Hypothalamus (tissue), 51 donors: ENCODE measurements at places on chromosomes 11 and 22.

GRCh38 chr11:64165842-64166635 is at the start of gene MACROD1:
TSS of gene MACROD1 (minus strand) at chr11:64166113. CDS start at chr11:64165994, 119 bp downstream.
- DNase-seq: peak; percentile 28

GRCh38 chr11:29051935-29052334 is 943.7 kb downstream of the METTL15 start:
- DNase-seq: no peak

GRCh38 chr11:88508759-88509581 is 171.4 kb upstream of the CTSC start:
- no peak for DNase-seq

DNA sequence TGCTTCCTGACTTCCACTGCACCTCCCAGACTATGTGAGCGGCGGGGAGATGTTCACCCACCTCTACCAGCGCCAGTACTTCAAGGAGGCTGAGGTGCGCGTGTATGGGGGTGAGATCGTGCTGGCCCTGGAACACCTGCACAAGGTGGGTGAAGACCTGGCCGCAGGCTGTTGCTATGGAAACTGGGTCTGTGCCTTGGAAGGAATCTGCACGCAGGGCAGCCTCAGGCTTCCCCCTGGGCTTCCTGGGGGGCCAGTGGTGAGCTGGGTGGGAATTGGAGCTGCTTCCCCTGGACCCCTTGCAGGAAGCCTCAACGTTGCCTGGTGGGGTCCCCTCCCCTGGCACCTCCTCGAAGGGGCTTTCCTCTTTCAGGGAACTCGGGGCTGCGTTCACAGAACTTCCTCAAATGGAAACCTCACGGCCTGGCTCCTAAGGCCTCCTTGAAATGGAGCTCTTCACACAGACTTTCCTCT is 1.5 kb downstream of the RPS6KA4 start:
- DNase-seq: no peak

- no peak for DNase-seq
Observed at GRCh38 chr11:9017773-9018172, 14.0 kb upstream of the NRIP3 start.

- DNase-seq: no peak
Observed at GRCh38 chr11:66546368-66546965, at the start of gene ACTN3. TSS of gene ACTN3 (plus strand) at chr11:66546903. CDS start at chr11:66546938, 35 bp downstream.

GRCh38 chr11:121304759-121305158 is 12.2 kb downstream of the SC5D start:
- no peak for DNase-seq

DNA sequence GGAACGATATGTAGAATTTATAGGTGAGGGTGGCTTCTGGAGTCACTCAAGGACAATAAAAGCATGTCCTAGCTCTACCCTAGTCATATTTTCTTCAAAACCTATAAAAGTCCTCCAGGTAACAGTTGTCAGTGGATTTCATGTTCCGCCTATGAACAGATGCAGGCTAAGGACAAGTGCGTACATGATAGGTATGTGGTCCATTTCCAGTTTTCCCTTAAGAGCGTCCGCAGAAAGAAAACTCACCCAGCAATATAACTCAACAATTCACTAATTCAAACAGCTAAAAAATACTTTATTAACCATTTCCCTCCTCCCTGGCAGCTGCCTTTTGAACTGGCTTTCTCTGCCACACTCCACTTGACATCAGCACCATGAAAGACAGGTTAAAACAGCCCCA is 50.2 kb upstream of the CCDC34 start:
- DNase-seq: no peak

- no peak for DNase-seq
Observed at GRCh38 chr22:40720538-40721256, 41.4 kb downstream of the MCHR1 start.

GRCh38 chr11:124174001-124174583 is 9.1 kb upstream of the OR10D3 start:
- no peak for DNase-seq

DNA sequence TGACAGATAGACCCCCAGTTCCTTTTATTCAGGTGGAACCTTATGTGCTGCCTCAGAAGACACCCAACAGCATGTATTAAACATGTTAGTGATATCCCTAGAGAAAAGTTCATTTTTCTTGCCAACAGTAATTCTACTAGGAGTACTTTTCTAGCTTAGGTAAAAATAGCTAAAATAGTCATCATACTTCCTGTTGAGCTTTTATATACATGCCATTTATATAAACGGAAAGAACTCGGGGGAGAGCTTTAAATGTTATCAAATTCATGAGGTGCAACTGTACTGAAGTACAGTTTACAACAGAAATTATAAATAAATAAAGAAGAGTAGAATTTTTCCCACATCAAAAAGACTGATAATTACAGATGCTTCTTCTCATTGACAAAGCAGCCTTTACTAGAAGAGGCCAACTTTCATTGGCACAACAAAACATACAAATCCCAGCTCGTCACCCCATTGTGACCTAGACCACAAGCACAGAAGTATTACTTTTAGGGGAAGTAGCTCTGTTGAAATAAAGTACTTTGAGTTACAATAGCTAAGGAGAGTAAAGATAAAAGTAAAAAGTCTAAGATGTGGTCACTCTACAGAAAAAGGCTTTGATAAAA is 59.1 kb upstream of the POU2AF2 start:
- no peak for DNase-seq

GRCh38 chr11:132220474-132220873 is 850.1 kb downstream of the NTM start:
- DNase-seq: no peak

DNA sequence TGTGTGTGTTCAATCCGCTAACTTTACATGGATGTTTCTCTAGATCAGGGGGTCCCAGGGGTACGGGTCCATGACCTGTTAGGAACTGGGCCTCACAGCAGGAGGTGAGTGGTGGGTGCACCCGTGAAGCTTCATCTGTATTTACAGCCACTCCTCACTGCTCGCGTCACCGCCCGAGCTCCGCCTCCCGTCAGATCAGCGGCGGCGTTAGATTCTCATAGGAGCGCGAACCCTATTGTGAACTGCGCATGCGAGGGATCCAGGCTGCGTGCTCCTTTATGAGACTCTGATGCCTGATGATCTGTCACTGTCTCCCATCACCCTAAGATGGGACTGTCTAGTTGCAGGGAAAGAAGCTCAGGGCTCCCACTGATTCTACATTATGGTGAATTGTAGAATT is 31.9 kb downstream of the MRGPRD start:
- DNase-seq: no peak

- DNase-seq: no peak
Observed at GRCh38 chr11:129417458-129417857, 41.8 kb downstream of the BARX2 start.

GRCh38 chr11:106072804-106073203 is 4.3 kb downstream of the KBTBD3 start:
- no peak for DNase-seq

GRCh38 chr22:37804352-37804880 is 3.3 kb upstream of the GCAT start:
- DNase-seq: no peak

DNA sequence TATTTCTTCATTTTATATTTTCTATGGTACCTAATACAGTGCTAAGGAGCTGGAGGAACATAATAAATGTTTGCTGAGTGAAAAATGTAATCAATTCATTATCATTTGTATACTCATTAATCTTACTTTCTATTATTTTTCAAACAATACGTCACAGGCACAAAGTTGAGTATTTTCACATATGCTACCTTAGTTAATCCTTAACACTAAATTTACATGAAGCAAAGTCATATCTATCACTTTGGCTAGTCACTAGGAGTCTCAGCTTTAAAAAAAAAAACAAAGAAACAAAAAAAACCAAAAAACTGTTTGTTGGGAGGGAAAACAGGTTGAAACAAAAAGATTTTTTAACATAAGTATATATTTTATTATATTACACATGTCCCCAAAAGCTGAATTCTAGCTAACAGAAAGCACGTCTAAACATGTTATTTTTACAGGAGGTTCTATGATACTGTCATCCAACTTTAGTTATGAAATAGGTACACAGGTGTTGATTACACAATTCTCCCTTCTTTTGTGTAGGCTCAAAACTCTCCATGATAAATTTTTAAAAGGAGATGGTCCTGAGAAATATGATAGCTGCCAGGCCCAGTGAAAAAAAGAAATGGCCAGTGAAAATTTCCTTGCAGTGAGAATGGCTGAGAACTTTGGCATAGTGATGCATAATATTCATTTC is 14.3 kb downstream of the HPS5 start:
- DNase-seq: no peak

DNA sequence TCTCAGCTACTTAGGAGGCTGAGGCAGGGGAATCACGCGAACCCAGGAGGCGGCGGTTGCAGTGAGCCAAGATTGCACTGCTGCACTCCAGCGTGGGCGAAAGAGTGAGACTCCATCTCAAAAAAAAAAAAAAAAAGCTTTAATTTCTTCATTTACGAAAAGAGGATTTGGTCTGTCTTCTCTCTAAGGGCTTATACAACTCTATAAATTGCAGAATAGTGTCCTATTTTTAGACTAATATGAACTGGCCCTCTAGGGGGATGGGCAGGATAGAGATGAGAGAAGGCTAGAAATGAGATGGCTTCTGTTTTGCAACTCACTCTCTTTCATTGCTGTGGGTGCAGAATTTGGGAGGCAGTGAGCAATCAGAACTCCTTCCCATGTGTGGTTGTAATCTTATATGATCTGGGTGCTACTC is 11.3 kb downstream of the MAML2 start:
- no peak for DNase-seq

DNA sequence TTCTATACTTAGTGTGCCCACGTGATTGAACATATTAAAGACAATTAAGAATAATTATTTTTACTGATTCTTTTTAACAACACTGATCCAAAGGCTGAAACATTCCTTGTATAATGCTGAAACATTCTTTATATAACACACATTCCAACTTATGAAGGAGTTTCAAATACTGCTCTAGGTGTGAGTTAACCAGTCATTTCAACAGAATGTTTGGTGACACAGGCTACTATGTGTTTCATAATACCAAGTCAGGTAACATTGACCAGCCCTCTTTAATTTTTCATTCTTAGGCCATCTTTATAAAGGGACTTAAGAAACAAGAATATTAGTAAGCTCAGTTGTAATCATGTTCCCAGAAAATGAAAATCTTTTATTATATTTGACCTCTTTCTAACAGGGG is 136.6 kb downstream of the ELP4 start:
- DNase-seq: no peak

- no peak for DNase-seq
Observed at GRCh38 chr22:43257549-43257948, 70.6 kb upstream of the TTLL12 start.

DNA sequence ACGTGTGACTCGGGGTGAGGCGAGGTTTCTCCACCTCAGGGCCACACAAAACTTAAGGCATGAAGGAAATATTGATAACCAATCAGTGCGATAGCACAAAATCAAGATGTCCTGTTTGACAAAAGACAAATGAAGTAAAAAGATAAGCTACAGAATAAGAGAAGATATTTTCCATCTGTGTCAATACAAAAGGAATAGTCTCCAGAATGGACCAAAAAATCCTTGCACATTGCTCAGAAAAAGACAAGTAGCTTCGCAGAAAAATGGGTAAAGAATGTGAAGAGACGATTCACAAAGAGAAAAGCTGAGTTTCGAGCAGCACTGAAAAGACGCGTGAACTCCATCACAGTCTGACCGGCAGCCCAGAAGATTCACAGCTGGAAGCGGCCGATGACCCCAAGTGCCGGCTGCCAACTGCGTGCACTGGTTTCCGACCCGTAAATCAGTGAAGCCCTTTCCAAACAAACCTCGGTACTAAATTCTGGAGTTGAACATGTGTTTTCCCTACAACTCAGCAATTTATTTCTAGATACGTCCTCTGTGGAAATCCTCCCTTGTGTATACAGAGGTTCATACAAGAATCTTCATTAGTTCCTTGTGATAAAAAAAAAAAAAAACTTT is 308.4 kb downstream of the BRD1 start:
- no peak for DNase-seq

DNA sequence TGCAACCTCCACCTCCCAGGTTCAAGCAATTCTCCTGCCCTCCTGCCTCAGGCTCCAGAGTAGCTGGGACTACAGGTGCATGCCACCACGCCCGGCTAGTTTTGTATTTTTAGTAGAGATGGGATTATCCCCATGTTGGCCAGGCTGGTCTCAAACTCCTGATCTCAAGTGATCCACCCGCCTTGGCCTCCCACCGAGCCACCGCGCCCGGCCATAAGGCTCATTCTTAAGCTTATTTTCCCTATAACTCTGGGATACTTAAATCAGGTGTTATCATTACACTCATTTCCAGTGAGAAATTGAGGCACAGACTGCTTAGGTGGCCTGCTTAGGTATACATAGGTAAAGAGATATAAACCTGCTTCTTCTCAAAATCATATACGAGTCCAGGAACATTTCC is 188.3 kb upstream of the MTNR1B start:
- no peak for DNase-seq

DNA sequence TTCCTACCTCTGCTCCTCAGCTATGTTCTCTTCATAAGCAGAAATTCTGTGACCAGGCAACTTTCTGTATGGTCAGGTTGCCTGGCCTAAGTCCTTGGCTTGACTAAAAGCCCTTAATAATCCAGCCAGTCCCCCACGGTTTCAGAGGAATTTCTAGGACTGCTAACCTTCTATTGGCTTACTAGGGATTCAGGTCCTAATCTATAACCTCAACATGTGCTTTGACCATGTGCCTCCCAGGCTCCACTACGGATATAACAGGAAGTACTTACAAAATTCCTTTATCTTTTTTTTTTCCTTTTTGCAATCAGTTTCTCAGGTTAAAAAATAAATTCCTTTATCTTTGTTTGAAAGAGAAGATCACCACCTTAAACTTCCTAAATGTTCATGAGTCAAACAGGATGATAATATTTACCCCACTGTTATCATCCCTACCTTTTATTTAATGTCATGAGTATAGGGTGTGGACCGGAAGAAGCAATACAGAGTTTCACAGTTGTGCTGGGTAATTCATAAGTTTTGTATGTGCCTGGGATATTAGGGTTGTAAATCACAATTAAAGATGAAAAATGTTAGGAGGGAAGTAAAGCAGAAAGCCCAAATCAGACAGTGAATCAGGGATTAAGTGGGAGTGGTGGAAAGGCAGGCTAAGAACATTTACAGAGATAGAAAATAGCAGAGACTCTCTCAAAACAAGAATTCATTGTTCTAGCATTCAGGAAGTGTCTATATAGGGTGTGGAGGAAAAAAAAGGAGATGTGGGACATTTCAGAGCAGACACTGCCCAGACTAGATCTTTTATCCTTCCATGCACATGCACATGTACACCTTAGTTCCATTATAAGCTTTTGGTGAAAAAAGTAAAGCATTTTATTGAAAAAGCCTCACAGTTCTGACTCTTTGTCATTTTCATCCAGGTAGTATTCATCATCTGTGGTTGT is 10.7 kb upstream of the POGLUT3 start:
- no peak for DNase-seq

- no peak for DNase-seq
Observed at GRCh38 chr11:11481371-11481770, 128.3 kb upstream of the CSNK2A3 start.
